ENCODE measurements at places on chromosomes 5 and 9.

GRCh38 chr5:139474890-139475791 is 4.3 kb downstream of the SMIM33 start:
- DNase-seq, result peak; percentile 76

DNA sequence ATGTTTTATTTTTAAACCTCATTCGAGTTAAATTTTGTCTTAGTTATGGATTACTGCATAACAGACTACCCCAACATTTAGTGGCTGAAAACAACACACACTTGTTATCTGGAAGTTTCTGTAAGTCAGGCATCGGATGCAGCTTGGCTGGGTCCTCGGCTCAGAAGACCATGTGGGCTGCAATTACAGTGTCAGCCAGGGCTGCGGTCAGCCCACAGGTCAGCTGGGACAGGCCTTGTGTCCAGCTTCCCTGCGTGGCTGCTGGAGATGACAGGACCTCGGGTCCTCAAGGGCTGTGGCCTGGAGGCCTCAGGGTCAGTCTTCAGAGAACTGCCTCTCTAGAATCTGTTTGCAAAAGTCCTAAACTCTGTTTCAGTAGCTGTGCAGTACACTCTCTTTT is 219.0 kb upstream of the IRX1 start:
- no peak for DNase-seq

- DNase-seq, result no peak
Observed at GRCh38 chr9:20594608-20595007, 27.7 kb downstream of the MLLT3 start.

DNA sequence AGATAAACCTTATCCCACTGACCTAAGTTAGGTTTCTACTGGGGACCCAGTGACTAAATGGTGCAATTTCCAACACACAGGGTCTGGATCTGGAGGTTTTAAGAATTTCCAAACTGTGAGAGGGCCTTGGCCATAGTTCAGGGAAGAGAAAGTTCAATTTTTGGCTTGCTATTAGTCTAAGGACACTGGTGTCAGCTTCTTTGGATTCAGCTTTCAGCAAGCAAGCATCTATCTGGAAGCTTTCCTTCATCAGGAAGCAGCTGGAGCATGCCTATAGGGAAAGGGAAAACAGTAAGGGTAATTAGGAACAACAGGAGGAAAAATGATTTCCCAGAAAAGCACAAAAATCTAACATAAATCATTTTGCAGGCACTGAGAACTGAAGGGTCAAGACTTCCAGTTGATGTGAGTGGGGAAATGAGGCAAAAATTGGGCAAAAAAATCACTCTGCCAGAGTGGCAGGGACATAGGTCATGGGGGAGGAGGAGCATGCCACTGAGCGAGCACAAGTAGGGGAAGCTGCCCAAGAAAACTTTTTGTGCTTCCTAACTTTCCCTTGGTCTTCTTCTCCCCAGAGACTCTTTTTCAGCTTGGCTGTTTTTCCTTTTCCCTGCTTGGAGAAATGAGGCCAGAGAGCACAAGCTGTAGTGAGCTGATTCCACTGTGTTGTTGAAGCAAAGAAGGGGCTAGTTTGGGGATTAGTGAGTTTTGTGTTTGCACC is 299.6 kb downstream of the FGF10 start:
- DNase-seq, result no peak

- peak; percentile 45 for DNase-seq
Observed at GRCh38 chr5:92544596-92544995, 1036.4 kb downstream of the NR2F1-AS1 start.

DNA sequence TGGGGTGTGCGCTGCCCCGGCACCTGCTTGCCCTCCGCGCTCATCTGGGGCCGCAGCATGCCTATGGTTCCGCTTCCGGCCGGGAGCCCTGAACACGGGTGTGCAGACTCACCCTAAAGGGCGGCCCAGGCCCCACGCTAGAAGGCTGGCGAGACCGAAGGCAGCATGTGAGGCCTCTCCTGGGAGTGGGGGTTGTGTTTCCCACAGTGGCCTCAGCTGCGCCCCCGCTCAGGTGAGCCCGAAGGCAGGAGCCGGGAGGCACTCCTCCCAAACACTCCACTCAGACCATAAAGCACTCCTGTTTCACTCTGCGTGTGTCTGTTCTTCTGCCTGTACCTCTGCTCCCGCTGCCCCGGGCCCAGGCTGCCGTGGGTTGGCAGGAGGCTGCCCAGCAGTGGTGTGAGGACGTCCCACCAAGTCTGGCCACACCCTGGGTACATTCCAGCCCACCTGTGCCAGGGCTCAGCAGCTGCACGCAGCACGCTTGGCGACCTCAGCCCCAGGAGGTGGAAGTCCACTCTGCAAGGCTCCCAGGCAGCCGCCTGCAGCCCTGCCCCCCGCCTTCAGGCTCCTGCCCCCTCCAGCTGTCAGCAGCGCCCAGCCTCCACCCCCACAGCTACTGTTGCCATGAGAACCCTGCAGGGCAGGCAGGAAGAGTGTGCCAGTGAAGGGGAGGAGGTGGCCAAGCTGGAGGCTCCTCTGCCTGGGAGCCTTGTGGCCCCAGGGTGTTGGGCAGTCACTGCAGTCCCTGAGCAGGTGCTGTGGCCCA is 1.2 kb upstream of the AJM1 start:
- peak; percentile 59 for DNase-seq

DNA sequence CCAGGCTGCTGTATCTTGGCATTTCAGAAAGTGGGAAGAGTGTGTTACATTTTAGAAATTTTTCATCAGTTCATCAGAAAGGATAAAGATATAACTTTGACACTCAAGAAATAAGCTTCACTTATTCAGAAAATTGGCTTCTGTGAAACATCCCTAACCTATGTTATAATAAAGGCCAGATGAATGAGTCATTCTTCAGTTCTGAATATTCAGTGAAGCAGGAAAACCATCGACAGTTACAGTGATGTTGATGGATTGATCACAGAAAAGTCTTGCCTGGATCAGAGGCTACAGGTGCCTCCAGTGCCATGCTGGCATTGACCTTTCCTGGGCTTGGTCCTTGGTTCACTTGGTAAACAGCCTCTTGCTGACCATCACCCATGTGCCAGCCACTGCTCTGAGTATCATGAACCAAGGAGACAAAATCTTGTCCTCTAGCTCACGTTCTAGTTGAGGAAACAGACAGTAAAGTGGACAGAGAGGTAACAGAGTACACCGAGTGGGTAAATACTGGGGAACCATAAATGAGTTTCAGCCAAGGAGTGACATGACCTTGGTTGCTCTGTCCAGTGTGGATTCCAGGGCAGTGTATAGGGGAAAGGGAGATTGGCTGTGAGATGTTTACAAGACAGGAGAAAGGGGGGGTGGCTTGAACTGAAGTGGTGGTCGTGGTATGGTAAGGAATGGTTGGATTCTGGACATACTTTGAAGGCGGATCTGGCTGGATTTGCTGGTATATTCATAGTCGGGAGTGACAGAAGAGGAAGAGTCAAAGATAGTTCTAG is 98.6 kb downstream of the AMBP start:
- peak; percentile 43 for DNase-seq

DNA sequence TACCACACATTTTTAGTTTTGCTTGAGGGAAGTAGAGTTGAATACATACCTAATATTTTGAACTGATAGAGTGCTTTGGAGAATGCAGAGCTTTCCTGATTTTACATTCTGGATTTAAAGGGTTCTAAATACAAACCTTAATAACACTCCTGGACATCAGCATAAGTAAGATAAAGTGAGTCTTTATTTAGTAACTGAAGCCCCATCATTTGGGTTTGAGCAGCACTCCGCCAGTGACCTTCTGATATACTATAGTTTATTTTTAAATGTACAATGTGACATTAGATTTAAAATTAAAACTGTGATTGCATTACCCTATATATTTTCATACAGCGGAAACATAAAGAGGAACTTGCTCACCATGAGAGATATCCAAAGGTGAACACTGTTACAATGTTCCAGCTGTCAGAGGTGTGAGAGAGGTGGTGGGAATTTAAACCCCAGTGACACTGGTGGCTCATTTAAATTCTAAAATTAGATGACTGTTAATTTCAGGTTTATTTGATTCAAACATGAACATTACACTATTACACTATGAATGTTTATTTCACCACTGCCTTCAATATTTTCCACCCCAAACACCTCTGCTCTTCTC is 203.0 kb upstream of the PCSK5 start:
- DNase-seq, result no peak

GRCh38 chr5:172424808-172425207 is 29.5 kb downstream of the SH3PXD2B start:
- no peak for DNase-seq

DNA sequence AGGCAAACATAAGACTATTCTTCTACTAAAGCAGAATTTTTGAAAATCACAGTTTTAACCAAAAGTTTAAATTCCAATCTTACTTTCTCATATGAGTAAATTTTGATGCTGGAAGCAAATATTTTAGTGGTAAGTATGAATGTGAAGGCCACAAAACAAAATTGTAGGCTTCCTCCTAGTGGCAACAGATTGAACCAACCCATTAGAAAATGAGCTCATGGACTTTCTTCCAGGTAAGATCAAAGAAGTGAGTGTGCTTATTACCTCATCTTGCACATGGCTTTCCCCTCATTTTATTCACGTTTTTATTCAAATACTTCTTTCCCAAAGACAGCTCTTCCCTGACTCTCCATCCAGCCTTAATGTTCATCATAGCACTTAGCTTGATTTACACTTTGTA is 16.5 kb upstream of the RLN2 start:
- DNase-seq, result no peak

- DNase-seq, result no peak
Observed at GRCh38 chr9:95217936-95218335, 99.6 kb downstream of the FANCC start.

DNA sequence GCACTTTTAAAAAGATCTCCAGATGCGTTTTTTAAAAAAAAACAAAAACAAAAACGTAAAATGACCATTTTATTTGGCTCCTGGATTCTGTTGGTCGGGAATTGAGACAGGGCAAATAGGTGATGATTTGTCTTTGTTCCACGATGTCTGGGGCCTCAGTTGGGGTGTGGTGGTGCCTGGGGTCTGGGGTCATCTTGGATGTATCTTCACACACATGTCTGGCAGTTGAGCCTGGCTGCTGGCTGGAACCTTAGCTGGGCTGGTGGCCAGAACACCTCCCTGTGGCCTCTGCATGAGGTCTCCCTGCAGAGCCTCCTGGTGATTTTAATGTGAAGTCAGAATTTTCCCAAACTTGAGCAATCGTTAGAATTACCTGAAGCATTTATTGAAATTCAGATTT is 42.5 kb upstream of the BASP1 start:
- DNase-seq, result no peak

DNA sequence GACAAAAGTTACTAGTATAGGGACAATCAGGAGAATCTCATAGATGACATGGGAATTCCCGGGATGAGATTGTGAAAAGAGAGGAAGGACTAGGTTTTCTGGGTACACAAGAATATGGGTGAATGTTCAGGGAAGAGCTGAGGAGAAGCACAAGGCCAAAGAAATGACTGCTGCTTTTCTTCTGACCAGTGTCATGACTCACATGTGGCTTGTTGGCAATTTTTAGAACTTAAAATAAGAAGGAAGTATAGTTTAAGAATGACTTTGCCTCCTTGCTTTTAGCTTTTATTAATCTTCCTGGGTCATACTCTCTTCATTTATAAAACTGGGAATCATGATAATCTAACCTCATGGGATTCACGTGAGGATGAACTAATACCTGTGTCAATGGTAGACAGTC is 652.4 kb upstream of the MEF2C start:
- peak; percentile 17 for DNase-seq

GRCh38 chr9:114900942-114901802 is 29.2 kb downstream of the TNFSF8 start:
- peak; percentile 81 for DNase-seq

DNA sequence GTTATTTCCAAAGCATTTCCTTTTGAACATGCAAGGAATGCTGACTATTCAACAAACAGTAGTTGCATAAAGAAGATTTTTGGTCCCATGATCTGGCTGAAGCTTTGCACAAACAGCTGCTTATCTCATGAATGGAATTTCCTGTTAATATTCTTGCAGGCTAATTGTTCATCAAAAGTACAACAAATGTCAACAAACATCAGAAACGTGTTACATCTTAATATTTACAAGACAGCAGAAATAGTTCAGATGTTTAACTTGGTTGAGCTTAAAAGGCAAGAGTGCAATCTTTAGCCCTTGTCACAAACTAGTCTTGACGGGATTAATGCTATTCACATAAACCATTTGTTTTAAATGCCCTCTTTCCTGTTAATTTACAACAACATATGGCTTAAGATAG is 47.9 kb upstream of the BASP1 start:
- DNase-seq, result peak; percentile 91

- no peak for DNase-seq
Observed at GRCh38 chr9:99745085-99745484, 76.6 kb upstream of the NR4A3 start.

- no peak for DNase-seq
Observed at GRCh38 chr5:145521066-145521465, 314.1 kb downstream of the PRELID2 start.

DNA sequence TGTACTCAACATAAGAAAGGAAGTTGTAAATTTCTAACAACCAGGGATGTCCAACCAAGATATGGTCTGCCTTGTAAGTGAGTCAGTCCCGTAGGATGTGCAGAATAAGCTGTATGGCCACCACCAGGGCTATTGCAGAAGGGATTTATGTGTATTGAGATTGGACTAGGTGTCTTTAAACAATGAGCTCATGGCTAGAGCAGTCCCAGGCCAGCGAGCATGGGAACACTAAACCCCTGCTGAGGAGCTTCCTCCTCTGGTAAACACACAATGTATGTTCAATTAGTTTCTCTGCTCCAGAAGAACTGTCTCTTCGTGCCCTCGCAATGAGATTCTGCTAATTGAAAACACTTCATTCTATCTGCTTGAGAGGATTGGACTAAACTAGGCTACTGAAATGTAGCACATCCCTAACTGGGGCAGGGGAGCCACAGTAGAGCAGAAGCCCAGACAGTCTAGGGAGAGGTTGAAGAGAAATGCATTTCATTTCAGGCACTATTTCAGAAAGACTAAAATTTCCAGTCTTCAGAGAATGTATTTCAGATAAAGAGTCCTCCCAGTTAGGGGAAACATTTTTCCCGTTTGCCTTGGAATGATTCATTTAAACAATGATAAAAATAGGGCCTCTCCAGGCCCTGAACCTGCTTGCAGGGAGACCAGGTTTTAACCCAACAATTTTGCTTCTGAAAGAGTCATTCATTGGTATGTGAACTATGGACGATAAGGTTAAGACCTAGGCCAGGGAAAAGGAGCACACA is 154.7 kb downstream of the FAM114A2 start:
- peak; percentile 53 for DNase-seq

DNA sequence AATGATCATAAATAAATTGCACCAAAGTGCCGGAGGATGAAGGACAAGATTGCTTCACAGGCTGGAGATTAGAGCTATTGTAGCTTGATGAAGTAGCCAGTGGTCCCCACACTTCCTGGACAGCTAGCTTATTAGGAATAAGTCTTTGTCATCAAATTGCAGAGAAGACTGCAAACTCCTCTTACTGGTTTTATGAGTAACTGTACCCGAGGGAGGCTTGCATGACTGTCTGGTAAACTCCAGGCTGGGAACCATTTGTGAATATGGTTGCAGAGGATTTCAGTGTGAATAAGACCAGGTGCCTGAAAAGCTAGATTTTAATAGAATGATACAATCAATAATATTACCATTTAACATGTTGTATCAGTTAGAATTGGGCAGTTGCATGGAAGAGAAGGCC is 36.5 kb upstream of the SEMA5A start:
- peak; percentile 16 for DNase-seq
